ENCODE measurements at places on chromosomes 7 and 10. TPM values are rescaled to one million over a fixed set of nuclear protein-coding genes. Genes with fewer than 3 reads are reported as not detected.

GRCh38 chr7:143426479-143427142 lies 16.6 kb upstream of the TAS2R60 start:
- DNase-seq, result no peak

DNA sequence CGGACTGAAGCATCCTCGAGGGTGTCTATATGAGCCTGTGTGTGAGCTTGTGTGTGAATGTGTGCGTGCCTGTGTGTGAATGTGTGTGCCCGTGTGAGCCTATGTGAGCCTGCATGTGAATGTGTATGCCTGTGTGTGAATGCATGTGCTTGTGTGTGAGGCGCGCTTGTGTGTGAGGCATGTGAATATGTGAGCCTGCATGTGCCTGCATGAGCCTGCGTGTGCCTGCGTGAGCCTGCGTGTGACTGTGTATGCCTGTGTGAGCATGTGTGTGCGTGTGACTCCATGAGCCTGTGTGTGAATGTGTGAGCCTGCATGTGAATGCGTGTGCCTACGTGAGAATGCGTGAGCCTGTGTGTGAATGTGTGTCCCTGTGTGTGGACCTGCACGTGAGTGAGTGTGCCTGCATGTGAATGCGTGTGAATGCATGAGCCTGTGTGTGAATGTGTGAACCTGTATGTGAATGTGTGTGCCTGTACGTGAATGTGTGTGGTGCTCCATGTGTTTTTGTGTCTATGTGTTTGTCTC lies 33.4 kb downstream of the PDGFA start:
- DNase-seq, result no peak

GRCh38 chr7:157425761-157426160 lies 89.0 kb downstream of the DNAJB6 start:
- no peak for DNase-seq

DNA sequence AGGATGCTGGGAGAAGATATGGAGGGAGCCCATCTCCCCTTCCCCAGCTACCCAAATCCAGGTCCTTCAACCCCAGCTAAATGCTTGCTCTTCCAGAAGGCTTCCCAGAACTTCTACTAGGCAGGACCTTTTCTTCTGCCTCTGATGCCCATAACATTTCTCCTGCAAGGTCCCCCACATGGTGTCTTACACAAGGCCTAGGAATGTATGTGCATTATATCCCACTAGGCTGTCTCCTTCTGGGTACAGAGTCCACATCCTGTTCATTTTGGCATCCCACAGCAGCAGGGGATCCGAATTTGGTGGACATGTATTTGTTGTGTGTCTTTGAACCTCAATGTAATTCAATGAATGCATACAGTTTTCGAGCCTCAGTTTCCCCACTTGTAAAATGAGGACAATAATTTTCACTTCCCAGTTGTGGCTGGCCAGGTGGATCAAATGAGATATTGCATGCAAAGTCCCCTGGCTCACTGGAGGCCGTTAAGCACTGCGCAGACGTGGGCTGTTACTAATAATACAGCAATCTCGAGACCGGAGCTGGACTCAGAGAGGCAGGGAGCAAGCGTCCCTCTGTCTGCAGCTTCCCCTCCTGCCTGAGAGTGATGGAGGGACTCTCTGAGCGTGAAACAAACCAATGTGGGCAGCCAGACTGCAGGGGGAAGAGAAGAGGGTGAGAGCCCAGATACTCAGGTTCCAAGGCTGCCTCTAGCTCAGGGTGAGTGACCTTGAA lies 18.6 kb upstream of the YWHAG start:
- no peak for DNase-seq

GRCh38 chr7:77498659-77499379 lies 38.3 kb upstream of the PTPN12 start:
- no peak for DNase-seq

- no peak for DNase-seq
Measured at GRCh38 chr10:7763929-7764328, 23.9 kb downstream of the KIN start.

DNA sequence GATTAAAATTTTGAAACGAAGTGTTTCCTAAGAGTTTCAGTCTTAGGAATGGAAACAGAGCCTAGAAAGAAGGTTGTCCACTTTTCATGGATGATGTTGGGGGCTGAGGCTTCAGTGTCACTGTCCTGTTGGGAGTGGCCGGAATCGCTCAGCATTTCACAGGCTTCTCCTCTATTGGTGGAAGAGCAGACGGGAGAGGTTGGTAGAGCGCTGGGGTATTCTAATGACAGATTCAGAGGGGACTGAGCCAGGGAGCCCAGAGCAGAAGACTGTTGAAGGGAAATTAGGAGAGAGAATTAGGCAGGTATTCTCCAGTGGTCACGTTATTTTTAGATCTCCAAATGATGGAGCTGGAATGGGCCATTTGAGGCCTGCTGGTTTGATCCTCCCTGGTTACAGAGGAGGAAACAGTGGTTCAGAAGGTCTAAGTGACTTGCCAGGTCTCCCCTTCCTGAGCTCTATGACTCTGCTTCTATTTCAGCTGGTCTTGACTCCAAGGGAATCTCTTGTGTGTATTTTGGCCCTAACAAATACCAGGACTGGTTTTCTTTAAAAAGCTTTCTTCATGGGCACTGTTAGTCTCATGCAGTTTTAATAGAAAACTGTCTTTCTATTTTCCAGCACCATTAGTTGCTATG lies 35.7 kb upstream of the EEPD1 start:
- no peak for DNase-seq

The MYL7 gene
- polyA plus RNA-seq, result not detected

DNA sequence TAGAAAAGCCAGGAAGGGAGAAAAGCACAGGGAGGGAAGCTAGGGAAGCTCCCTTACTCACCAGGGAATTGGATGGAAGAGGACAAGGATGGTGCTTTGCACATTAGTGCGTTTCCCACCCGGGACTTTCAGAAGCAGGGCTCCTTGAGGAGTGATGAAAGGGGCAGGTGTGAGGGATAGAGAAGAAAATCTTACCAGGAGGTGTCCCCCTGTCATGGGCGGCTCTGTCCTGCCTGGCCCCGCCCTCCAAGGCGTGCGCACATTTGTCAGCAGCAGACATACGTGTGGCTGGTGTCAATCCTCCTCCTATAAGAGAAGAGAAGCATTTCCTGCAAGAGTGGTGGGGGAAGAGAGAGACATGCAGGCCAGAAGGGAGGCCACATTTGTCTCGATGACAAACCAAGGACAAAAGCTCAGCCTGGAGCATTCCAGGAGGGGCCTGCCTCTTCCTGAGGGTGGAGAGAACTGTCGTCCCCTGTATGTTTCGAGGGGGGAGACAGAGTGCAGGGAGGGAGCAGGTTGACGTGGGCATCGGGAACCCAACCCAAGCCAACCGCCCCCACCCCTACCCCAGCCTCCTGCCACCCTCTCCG lies 47.4 kb upstream of the COMTD1 start:
- DNase-seq, result no peak

GRCh38 chr10:123746061-123746460 lies 79.9 kb downstream of the GPR26 start:
- no peak for DNase-seq

The PNLIPRP2 gene
- polyA plus RNA-seq, result not detected

The MYOF gene
- not detected for polyA plus RNA-seq

DNA sequence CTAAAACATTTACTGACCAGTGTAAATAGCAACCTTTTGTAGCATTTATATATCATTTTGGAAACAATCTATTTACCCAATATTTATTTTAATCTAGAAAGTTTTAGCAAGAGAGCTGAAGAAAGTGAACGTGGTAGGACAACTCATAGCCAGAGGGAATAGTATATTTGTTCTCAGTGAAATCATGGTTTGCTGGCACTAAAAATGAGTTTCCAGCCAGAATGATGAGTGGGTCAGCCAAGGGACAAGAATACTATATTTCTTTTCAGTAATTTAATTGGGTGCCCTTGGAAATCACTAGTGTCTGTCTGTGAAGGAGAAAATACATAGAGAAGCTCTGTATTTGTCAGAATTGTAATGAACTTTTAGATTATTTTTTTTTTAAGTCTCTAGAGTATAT lies 74.9 kb downstream of the MINPP1 start:
- no peak for DNase-seq

- DNase-seq, result peak; percentile 76
Measured at GRCh38 chr10:75099952-75100763, 11.3 kb upstream of the SAMD8 start.

DNA sequence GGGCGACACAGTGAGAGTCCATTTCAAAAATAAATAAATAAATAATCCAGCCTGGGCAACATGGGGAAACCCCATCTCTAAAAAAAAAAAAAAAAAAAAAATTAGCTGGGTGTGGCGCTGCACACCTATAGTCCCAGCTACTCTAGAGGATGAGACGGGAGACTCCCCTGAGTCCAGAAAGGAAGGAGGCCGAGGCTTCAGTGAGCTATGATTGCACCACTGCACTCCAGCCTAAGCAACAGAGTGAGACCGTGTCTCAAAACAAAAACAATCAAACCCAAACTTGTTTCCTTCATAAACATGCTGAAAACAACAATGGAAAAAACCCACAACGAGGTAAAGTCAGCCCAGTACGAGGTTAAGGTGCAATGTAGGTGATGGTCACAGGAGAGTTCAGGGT lies 1.2 kb downstream of the COX19 start:
- DNase-seq, result peak; percentile 59

GRCh38 chr10:114523876-114524275 lies 119.6 kb upstream of the AFAP1L2 start:
- no peak for DNase-seq

The PRKG1 gene
- not detected for polyA plus RNA-seq

The LRMDA gene
- not detected for polyA plus RNA-seq

DNA sequence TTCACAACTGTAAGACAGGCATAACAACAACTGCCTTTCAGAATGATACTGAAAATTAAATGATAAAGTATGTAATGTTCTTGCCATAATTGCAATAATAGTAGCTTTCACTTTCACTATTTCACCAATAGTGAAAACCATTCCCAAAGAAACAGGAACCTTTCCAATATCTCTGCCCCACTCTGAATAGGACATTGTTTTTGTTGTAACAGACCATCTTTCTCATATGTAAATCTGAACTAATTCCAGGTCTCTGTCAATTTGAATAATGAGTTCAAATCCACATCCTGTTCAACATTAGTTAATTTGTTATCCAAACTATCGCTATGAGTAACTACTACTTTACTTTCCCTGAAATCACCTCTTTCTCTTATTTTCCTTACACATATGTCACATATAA lies 148.0 kb downstream of the LRRN3 start:
- DNase-seq, result no peak

DNA sequence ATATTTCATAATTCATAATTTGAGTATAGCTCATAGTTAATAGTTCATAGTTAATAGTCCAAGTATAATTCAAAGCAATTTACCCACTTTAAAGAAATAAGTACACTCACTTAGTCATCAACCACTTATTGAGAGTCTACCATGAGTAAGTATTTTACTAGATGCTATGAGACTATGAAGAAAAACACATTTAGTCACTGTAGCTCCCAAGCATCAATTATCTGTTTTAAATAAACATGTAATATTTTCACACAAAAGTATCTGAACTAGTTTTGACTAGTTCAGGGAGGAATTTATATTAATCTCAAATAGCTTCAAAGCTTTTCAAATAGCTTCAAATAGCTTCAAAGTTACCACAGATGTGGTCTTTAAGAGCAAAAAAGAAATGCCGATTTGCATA lies 119.2 kb downstream of the ANK3 start:
- no peak for DNase-seq

- no peak for DNase-seq
Measured at GRCh38 chr7:139647085-139647484, 123.6 kb downstream of the CLEC2L start.

The CALML3 gene
- polyA plus RNA-seq, result not detected

- no peak for DNase-seq
Measured at GRCh38 chr10:24456322-24456721, 247.4 kb downstream of the KIAA1217 start.

GRCh38 chr10:104242545-104242944 lies 10.4 kb upstream of the CFAP43 start:
- DNase-seq, result no peak

The HOXA10 gene
- polyA plus RNA-seq, result not detected

GRCh38 chr10:131786756-131787605 lies 113.8 kb upstream of the PPP2R2D start:
- DNase-seq, result peak; percentile 15

DNA sequence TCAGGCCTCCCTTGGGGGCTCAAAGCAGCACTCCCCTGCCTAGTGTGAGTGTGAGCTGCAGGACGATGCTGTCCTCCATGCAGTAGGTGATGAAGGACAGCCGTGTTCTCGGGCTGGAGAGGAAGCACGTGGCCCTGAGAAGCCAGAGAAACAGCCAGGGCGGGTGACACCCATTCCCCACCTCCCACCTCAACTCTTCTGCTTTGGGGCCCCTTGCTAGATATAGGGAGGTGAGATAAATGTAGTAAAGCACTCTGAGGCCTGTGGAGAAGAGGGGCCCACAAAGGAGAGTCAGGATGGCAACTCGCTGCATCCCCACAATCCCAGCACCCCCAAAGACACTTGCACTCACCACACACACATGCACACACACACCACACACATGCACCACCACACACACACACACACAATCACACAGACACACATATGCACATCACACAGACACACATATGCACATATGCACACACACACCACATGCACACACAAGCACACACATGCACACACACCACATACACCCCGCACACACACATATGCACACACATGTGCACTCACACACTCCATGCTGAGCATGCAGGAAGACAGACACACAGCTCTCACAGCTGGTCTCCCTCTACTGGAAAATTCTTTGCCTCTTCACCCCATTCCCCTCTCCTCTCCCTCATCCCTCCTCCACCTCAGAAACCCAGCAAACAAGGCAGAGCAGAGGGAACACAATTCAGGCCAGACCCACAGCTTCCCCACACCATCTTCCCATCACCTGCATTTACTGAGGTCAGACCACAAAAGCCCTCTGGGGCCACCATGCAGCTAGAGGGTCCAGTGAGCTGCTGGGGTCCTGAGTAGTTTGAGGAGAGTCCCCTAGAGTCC lies 30.5 kb downstream of the ANXA8 start:
- no peak for DNase-seq

DNA sequence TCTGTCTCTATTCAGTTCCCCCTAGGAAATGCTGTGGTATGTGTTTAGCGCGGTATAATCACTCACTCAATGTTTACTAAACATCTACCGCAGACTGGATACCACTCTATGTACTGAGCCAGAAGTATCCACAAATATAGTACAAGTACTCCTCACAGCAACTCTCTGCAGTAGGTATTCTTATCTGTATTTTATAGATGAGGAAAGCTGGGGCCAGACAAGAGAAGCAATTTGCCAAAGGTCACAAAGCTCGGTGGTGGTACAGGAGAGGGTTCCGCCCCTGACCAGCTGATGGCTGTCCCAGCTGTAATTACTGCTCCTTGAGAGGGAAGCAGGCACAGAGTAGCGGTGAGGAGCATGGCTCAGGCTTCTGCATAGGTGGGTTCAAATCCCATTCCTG lies 184.1 kb downstream of the DOCK4 start:
- DNase-seq, result no peak
